Psoas muscle (tissue), 8 donors: ENCODE measurements at places on chromosomes 3 and 15. TPM values are rescaled to one million over a fixed set of nuclear protein-coding genes. Genes with fewer than 3 reads are reported as not detected.

GRCh38 chr3:114623420-114624046 is 329.7 kb downstream of the TIGIT start:
- DNase-seq: no peak

DNA sequence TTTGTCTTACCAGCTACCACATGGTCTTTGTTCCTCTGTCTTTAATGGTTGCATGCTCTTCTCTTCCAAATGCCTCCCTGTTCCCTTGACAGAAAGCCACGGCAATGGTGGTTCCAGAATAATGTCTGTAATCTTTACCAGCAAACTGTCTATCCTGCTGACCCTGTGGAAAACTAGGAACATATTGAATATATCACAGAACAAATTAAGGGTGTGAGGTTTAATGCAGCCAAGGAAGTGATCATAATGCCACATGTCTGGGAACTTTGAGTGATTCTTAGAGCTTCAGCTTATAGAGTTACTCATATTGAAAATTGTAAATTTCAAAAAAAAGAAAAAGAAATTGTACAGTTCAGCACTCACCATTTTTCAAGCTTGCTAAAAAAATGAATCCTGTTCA is 282.9 kb upstream of the RARB start:
- no peak for DNase-seq

- peak; percentile 87 for DNase-seq
These were observed 626 bp upstream of the GPR176 start for GRCh38 chr15:39920510-39921273.

DNA sequence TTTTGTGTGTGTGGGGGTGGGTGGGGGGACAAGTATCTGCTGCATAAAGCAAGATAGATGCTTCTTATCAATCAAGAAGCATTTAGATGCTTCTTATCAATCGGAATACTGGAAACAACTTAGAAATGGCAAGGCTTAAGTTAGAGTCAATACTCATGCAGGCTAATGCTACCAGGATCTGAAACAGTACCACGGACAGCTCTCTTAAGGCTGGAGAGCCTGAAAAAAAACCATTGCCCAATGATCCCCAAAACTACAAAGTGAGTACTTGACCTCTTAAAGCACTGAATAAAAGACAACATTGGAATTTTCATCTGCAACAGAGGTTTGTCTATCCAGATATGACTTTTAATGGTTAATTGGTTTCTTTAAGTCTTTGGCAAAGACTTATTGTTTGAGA is 262.3 kb downstream of the GAP43 start:
- DNase-seq: no peak

GRCh38 chr3:37670961-37671483 is 190.7 kb upstream of the CTDSPL start:
- no peak for DNase-seq

DNA sequence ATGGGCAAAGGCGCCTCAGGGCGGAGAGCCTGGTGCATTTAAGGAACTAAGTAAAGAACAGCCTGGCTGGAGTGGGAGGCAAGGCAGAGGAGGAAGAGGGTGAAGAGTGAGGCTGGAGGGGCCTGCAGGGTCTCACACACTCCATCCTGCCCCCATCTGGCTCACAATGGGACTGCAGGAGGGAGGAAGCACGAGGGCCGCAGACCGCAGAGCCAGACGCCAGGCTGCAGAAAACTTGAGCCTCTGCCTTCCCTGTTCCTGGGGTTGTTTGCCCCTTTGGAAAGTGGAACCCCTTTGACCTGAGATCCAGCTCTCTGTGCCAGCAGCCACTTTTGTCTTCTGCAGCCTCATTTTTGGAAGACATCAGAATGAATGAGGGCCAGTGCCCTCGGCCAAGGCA is 138.0 kb downstream of the SRGAP3 start:
- DNase-seq: no peak

GRCh38 chr3:108914774-108915641 is 38.7 kb downstream of the GUCA1C start:
- no peak for DNase-seq

- DNase-seq: no peak
These were observed 119.3 kb downstream of the LRRK1 start for GRCh38 chr15:101038327-101039003.

- DNase-seq: no peak
These were observed 115.8 kb upstream of the FLNB start for GRCh38 chr3:57892423-57892822.

DNA sequence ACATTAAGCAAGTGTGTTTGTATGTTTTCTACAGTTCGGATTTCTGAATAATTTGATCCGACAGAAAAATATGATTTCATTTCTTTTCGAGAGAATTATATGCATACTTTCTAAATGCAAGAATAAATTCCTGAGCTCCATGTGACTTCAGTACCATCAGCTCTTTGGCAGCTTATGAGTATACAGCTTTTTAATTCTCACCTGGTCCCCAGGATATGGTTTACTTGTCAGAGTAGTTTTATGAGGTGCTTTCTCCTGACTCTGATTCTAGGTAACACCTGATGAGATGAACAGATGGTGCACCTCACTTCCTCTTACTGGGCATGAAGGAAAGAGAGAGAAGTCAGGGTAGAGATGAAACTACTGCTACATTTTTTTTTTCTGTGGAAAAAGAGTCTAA is 3.1 kb downstream of the HGD start:
- no peak for DNase-seq

The ERC2 gene
- 0.15 TPM for total RNA-seq

The SH3GL3 gene
- total RNA-seq: not detected

The RASGRP1 gene
- 0.21 TPM for total RNA-seq

The RHOV gene
- total RNA-seq: not detected
